SK-N-SH (cell line): ENCODE measurements at places on chromosomes 13 and 19. TPM values are rescaled to one million over a fixed set of nuclear protein-coding genes. Genes with fewer than 3 reads are reported as not detected.

KCNN1 gene
- 2.7 and 3.6 TPM in 2 replicates for polyA plus RNA-seq

EXOSC5 gene
- 71.3 and 74.1 TPM in 2 replicates for polyA plus RNA-seq

NCR1 gene
- not detected in 2 replicates for polyA plus RNA-seq

CD70 gene
- polyA plus RNA-seq: 117 and 142 TPM in 2 replicates

KIR2DL1 gene
- not detected in 2 replicates for polyA plus RNA-seq

ZNF415 gene
- 1.6 and 1.9 TPM in 2 replicates for polyA plus RNA-seq

KLK1 gene
- polyA plus RNA-seq: not detected in 2 replicates

DNA sequence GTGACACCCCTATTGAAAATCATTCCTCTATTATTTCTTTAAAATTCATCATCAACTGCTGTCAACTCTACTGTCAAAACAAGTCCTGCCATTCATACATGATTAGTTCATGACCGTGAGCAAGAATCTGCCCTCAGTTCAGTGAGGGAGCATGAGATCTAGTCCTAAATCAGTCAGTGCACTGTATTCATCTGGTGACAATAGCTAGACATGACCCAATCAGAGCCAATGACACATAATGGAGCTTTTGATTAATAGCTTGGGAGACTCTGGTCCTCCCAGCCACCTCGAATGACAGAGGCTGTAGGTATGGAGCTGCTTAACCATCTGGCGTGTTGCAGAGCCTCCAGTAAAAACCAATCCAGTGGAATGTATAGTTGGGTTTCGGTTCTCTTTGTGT, 46.9 kb upstream of the ARGLU1 start:
- no peaks in the 10 kb centered on the region for H3K27me3 ChIP-seq
- no peak overlapping the region for H3K4me3 ChIP-seq
- peaks cover 2% of the 10 kb centered on the region; the same call in 1 of the 2 replicates for H3K4me1 ChIP-seq
- H3K36me3 ChIP-seq: no peaks in the 10 kb centered on the region
- no peak for DNase-seq
- H3K27ac ChIP-seq: no peak overlapping the region

DNA sequence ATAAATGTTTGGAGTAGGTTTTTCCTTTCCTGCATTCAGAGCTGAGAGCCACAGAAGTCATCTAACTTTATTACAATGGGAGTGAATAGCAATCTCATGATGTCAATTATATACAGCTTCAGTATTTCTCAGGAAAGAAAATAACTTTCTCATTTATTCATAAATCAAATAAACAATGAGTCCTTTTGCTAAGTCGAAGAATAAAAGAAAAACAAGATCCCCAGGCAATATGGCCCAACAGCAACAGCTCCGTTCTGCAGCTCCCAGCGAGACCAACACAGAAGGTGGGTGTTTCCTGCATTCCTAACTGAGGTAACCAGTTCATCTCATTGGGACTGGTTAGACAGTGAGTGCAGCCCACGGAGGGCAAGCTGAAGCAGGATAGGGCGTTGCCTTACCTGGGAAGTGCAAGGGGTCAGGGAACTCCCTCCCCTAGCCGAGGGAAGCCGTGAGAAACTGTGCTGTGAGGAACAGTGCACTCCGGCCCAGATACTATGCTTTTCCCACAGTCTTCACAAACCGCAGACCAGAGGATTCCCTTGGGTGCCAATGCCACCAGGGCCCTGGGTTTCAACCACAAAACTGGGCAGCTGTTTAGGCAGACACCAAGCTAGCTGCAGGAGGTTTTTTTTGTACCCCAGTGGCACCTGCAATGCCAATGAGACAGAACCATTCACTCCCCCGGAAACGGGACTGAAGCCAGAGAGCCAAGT, 128.2 kb downstream of the SLITRK1 start:
- H3K27me3 ChIP-seq: no peaks in the 10 kb centered on the region
- no peak overlapping the region for H3K27ac ChIP-seq
- H3K4me3 ChIP-seq: no peak overlapping the region
- no peaks in the 10 kb centered on the region for H3K4me1 ChIP-seq
- no peaks in the 10 kb centered on the region for H3K36me3 ChIP-seq
- no peak for DNase-seq

DNA sequence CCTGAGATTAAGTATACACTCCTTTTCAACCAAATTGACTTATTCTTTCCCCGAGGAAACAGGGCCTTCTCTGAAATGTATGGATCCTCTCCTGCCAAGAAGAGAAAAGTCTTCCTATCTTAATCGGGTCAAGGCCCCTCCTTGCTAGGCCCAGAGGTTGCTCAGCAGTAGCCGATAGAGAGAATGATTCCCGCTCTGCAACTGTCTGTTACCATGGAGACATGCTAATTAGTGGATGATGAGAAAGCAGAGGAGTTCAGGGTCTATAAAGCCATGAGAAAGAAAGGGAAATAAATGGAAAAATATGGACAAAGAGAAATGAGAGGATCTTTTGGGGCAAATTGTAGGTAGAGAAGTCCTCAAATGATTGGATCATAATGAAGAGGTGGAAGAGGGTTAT, 103.5 kb downstream of the POU4F1 start:
- no peaks in the 10 kb centered on the region for H3K27me3 ChIP-seq
- H3K27ac ChIP-seq: no peak overlapping the region
- no peaks in the 10 kb centered on the region for H3K4me1 ChIP-seq
- no peak for DNase-seq
- no peaks in the 10 kb centered on the region for H3K36me3 ChIP-seq

DNA sequence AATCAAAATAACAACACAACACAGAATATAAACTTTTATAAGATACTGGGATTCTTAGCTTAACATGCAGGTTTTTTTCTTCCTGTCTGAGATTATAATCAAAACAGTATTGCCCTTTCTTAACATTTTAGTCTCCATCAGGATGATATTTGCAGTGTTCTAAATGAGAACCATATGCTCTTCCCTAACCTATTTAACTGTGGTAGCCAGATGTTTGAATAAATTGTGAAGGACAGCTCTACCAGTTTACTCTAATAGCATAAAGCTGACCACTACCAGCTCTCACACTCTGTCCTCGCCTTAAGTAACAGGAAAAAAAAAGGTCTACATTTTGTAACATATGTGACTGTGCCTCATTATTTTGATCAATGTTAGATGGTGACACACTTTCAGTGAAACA, 618.7 kb upstream of the SGCG start:
- peak; percentile 50 for DNase-seq
- no peaks in the 10 kb centered on the region for H3K27me3 ChIP-seq
- no peaks in the 10 kb centered on the region; the same call in 1 of the 2 replicates for H3K4me1 ChIP-seq
- no peak overlapping the region for H3K27ac ChIP-seq
- no peak overlapping the region for H3K4me3 ChIP-seq

- H3K4me1 ChIP-seq: no peaks in the 10 kb centered on the region
- H3K27me3 ChIP-seq: no peaks in the 10 kb centered on the region
- H3K27ac ChIP-seq: no peak overlapping the region
Observed at GRCh38 chr19:18443831-18444230, 5.9 kb upstream of the ISYNA1 start.

- no peak for DNase-seq
- H3K4me3 ChIP-seq: no peak overlapping the region
- no peaks in the 10 kb centered on the region for H3K4me1 ChIP-seq
- H3K27me3 ChIP-seq: no peaks in the 10 kb centered on the region
- H3K36me3 ChIP-seq: no peaks in the 10 kb centered on the region
Observed at GRCh38 chr13:90055121-90055520, 1292.4 kb upstream of the MIR17HG start.

GRCh38 chr13:48539550-48539949, 6.7 kb upstream of the RCBTB2 start:
- H3K4me3 ChIP-seq: no peak overlapping the region
- H3K4me1 ChIP-seq: no peaks in the 10 kb centered on the region

DNA sequence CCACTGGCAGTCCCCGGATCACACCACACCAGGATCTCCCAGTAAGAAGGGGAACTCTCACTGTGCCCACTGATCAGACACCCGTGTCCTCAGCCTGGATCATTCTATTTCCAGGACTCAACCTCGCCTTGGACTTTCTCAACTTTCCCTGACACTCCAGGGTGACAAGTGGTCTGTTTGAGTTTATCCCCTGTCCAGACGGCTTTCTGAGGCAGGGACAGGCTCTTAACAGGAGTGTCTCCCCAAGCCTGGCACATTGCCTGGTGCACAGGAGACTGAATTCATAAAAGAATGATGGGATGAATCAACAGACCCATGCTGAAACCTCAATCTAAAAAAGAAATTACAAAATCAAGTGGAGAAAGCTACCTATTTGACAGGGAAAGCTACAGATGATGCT, 606.6 kb downstream of the EFNB2 start:
- no peak overlapping the region for H3K27ac ChIP-seq
- no peak overlapping the region for H3K4me3 ChIP-seq
- H3K27me3 ChIP-seq: no peaks in the 10 kb centered on the region
- DNase-seq: no peak
- no peaks in the 10 kb centered on the region for H3K36me3 ChIP-seq
- H3K4me1 ChIP-seq: peaks cover 3% of the 10 kb centered on the region; the same call in 1 of the 2 replicates
